Activated B cell treated with CpG ODN at 0.5 μM for 24 hours (primary cell): ENCODE measurements at places on chromosomes 4 and X.

GRCh38 chrX:11952176-11952720, 186.0 kb upstream of the FRMPD4 start:
- no peaks in the 10 kb centered on the region for H3K4me1 ChIP-seq
- H3K36me3 ChIP-seq = no peaks in the 10 kb centered on the region
- no peak overlapping the region for H3K4me3 ChIP-seq
- H3K27me3 ChIP-seq = peaks cover 8% of the 10 kb centered on the region
- DNase-seq = no peak

DNA sequence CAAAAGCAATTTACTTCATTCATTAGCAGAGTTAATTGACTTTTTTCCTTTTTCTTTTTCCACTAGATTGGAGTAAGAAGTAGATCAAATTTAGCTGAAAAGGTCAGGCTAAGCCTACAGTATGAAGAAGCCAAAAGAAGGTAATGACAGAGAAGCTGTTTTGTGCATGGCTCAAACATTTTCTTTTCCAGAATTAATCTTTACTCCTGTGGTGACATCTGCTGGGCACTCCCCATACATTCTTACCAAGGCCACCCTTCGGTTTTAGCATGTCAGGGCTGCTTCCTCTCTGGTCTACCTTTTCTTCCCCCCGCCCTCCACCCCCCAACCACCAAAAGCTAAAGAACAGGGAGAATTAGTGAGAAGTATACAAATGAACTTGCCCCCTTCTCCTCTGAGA, 70.2 kb downstream of the CLDN22 start:
- no peak overlapping the region for H3K27ac ChIP-seq
- H3K4me3 ChIP-seq = no peak overlapping the region
- H3K36me3 ChIP-seq = no peaks in the 10 kb centered on the region
- H3K4me1 ChIP-seq = no peaks in the 10 kb centered on the region

- no peak overlapping the region for H3K4me3 ChIP-seq
- H3K4me1 ChIP-seq = no peaks in the 10 kb centered on the region
- H3K27ac ChIP-seq = no peak overlapping the region
- H3K27me3 ChIP-seq = no peaks in the 10 kb centered on the region
- no peak for DNase-seq
Observed at GRCh38 chr4:25178838-25179261, 18.6 kb upstream of the SEPSECS start.

- no peaks in the 10 kb centered on the region for H3K36me3 ChIP-seq
- H3K4me3 ChIP-seq = peak overlapping the region; percentile 75
- H3K27me3 ChIP-seq = peaks cover 60% of the 10 kb centered on the region
- peaks cover 16% of the 10 kb centered on the region for H3K4me1 ChIP-seq
- no peak overlapping the region for H3K27ac ChIP-seq
- DNase-seq = peak; percentile 16
Observed at GRCh38 chr4:76689145-76689817, 208.7 kb downstream of the SOWAHB start.

- DNase-seq = no peak
- peaks cover 29% of the 10 kb centered on the region for H3K4me1 ChIP-seq
- no peaks in the 10 kb centered on the region for H3K27me3 ChIP-seq
- H3K4me3 ChIP-seq = no peak overlapping the region
Observed at GRCh38 chrX:155068165-155068564, 2.8 kb downstream of the CMC4 start.

DNA sequence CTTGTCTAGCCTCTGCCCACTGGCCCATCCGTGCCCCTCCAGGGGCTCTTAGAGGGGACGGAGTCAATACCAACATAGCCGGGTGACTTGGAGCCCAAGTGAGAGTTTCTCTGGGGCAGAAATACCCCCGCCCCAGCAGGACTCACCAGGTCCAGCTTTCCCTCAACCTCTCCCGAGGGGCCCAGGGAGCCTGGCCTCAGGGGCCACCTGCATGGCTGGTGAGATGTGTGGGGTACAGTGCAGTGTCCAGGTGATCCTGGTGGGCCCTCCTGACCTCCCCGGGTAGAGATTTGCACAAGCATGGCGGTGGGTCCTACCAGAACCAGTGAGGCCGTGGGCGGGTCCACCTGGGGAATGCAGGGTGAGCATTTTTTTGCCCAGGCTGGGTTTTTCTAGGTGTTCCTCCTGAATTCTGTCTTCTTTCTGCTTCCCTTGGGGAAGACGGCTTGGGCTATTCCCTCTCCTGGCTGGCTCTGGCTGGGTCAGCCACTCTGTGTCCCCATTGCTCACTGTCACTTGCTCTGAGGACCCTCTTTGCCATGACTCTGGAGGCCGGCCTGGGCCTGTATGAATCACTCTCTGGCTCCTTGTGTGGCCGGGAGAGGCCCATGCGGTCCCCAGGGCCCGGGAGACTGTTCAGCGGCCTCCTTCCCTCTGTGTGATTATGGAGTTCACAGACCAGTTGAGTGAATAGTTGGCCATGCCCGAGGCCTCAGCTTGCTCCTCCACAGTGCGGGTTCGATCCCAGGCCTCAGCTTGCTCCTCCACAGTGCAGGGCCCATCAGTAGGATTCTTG, 71.0 kb upstream of the NKX1-1 start:
- H3K4me3 ChIP-seq = no peak overlapping the region
- H3K36me3 ChIP-seq = no peaks in the 10 kb centered on the region
- no peak overlapping the region for H3K27ac ChIP-seq

- H3K4me3 ChIP-seq = no peak overlapping the region
- no peaks in the 10 kb centered on the region for H3K36me3 ChIP-seq
- H3K27me3 ChIP-seq = no peaks in the 10 kb centered on the region
- no peak for DNase-seq
Observed at GRCh38 chr4:83917572-83917971, 381.7 kb downstream of the GPAT3 start.

DNA sequence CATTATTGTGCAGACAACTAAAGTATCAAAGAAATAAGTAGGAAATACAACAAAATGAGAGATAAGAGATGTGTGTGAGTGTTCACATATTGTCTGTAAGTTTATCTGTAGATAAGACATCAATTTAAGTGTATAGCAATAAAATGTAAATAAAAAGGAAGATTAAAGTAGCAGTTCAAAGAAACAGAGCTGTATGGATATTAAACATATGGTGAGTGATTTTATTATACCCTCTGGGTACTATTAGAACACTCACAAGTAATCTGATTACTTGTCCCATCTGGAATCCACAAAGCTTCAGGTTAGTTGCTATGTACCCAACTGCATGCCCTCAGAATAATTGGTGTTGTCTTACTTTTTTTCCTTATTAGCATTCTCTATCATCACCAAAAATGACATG, 747.9 kb upstream of the ADGRL3 start:
- H3K27ac ChIP-seq = no peak overlapping the region
- no peak overlapping the region for H3K4me3 ChIP-seq
- H3K4me1 ChIP-seq = no peaks in the 10 kb centered on the region
- H3K27me3 ChIP-seq = no peaks in the 10 kb centered on the region

- no peaks in the 10 kb centered on the region for H3K4me1 ChIP-seq
- H3K4me3 ChIP-seq = no peak overlapping the region
- DNase-seq = no peak
- no peaks in the 10 kb centered on the region for H3K27me3 ChIP-seq
Observed at GRCh38 chr4:72761368-72762038, 192.5 kb upstream of the ADAMTS3 start.

GRCh38 chrX:63765712-63766111, 19.3 kb downstream of the ARHGEF9 start:
- H3K27ac ChIP-seq = no peak overlapping the region
- H3K36me3 ChIP-seq = no peaks in the 10 kb centered on the region
- H3K4me1 ChIP-seq = peaks cover 9% of the 10 kb centered on the region
- DNase-seq = no peak
- H3K4me3 ChIP-seq = no peak overlapping the region
- H3K27me3 ChIP-seq = no peaks in the 10 kb centered on the region

DNA sequence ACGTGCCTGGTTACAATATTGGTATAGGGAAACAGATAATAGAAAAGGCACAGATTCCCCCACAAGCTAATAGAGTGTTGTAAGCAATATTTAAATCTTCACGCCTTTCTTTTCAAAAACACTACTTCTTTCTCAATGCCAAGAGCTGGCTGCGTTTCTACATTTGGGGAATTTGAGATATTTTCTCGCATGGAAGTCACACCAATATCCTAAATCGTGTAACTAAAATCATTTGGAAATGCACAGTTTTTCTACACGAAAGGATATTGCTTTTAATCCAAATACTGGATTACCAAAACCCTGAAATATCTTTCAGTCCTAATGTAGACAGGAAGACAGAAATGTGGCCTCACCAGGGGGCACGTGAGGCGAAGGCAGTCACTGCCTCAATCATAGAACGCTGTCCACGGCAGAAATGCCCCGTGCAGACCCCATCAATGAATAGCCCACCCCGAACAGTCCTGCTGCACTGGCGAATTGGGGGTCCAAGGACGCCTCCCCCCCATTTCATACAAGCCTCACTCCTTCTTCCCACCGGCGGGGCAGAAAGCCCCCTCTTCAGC, 106.6 kb downstream of the NSUN7 start:
- H3K4me1 ChIP-seq = peaks cover 29% of the 10 kb centered on the region
- H3K27ac ChIP-seq = peak overlapping the region; percentile 21
- peak overlapping the region; percentile 84 for H3K4me3 ChIP-seq
- DNase-seq = no peak

GRCh38 chr4:183996868-183997267, 91.8 kb downstream of the STOX2 start:
- H3K4me3 ChIP-seq = no peak overlapping the region
- no peaks in the 10 kb centered on the region for H3K4me1 ChIP-seq
- H3K27ac ChIP-seq = no peak overlapping the region
- no peak for DNase-seq
- H3K27me3 ChIP-seq = peaks cover 7% of the 10 kb centered on the region

DNA sequence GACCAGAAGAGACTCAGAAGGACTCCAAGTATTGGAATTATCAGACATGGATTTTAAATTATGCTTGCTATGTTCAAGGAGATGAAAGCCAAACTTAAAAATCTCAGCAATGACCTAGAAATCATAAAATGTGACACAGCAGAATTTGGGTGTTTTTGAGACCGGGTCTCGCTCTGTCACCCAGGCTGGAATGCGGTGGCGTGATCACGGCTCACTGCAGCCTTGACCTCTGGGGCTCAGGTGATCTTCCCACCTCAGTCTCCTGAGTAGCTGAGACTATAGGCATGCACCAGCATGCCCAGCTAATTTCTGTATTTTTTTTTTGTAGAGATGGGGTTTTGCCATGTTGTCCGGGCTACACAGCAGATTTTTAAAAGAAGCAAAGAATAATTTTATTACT, 12.7 kb downstream of the TAB3 start:
- H3K36me3 ChIP-seq = peaks cover 3% of the 10 kb centered on the region
- peaks cover 22% of the 10 kb centered on the region for H3K4me1 ChIP-seq
- H3K27ac ChIP-seq = no peak overlapping the region
- H3K27me3 ChIP-seq = no peaks in the 10 kb centered on the region
- no peak overlapping the region for H3K4me3 ChIP-seq

GRCh38 chr4:38065176-38065575, 105.0 kb downstream of the PTTG2 start:
- no peak overlapping the region for H3K27ac ChIP-seq
- DNase-seq = no peak
- no peak overlapping the region for H3K4me3 ChIP-seq
- H3K36me3 ChIP-seq = peaks cover 58% of the 10 kb centered on the region
- H3K4me1 ChIP-seq = peaks cover 17% of the 10 kb centered on the region
- no peaks in the 10 kb centered on the region for H3K27me3 ChIP-seq

DNA sequence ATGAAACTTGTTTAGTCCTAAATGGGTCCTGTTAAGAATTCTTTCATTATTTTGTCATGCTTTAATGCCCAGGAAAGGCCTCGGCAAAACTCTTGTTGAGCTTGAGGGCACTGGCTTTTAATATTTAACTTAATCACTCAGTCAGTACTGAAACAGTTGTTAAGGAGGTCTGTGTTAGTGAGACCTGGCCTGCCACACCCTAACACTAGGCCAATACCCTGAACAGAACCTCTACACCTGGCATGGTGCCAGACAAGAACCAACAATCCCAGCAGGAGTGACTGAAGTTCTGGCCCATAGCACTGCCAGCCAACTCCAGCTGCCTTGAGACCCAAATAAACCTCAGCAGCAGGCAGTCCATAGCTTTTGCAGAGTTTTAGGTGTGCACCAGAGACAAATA, 85.7 kb upstream of the ITM2A start:
- no peak overlapping the region for H3K4me3 ChIP-seq
- no peak overlapping the region for H3K27ac ChIP-seq
- no peaks in the 10 kb centered on the region for H3K27me3 ChIP-seq
- H3K4me1 ChIP-seq = peaks cover 2% of the 10 kb centered on the region

DNA sequence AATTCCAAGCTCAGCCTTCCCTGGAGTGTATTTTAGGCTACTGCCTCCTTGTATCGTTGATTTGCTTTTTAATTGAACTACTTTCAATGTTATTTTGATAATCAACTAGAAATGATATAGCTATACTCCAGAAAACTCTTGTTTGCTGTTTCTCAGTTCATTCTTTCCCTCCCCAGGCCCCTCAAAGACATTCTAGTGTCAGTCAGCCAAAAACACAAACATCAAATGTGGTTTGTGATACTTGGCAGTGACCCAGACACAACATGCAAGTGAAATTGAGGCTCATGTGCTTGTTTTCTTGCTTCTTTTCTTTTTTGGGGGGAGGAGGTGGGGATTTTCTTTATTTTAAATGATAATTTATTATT, 7.6 kb downstream of the FAT4 start:
- no peak overlapping the region for H3K27ac ChIP-seq
- H3K4me1 ChIP-seq = peaks cover 7% of the 10 kb centered on the region
- no peaks in the 10 kb centered on the region for H3K36me3 ChIP-seq
- no peak overlapping the region for H3K4me3 ChIP-seq
- no peak for DNase-seq

DNA sequence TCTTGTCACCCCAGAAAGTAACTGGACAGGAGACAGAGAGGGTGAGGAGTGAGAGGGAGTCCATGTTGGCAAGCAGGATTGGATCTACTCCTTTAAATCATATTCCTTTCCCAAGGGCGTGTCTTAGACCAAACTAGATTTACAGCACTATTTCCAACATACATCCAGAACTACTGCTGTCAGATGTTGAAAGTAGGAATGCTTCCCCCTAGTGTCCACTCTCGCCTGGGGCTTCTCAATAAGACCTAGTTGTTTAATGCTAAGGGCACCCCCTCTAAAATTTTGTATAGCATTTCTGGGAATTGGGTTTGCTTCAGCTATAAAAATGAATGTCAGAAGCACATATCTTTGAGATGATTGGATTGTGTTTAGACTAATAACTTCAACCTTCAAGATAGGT, 13.3 kb downstream of the OFD1 start:
- peak overlapping the region; percentile 72 for H3K27ac ChIP-seq
- H3K4me1 ChIP-seq = peaks cover 48% of the 10 kb centered on the region
- DNase-seq = no peak
- H3K27me3 ChIP-seq = no peaks in the 10 kb centered on the region
- H3K4me3 ChIP-seq = no peak overlapping the region
- H3K36me3 ChIP-seq = peaks cover 56% of the 10 kb centered on the region

GRCh38 chr4:51885363-51885762, 42.4 kb downstream of the DCUN1D4 start:
- peaks cover 40% of the 10 kb centered on the region for H3K36me3 ChIP-seq
- DNase-seq = no peak
- H3K27ac ChIP-seq = no peak overlapping the region
- H3K4me1 ChIP-seq = no peaks in the 10 kb centered on the region

DNA sequence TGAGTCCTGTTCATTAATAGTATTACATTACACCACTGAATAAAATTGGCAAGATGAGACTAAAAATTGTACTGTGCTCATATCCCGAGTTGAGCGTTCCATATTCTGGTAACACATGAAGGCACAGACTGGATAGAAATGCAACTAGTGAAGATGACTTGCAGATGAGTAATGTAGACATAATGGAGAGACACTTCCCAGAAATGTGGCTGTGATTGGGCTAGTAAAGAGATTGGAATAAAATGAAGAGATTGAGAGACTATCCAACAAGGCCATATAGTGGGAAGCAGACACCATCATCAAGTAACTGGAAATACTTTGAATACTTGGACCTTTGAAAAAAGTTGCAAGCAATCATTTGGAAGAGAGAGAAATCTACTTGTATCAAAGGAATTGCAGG, 77.3 kb downstream of the DCAF8L1 start:
- no peak for DNase-seq
- H3K27ac ChIP-seq = no peak overlapping the region
- H3K27me3 ChIP-seq = no peaks in the 10 kb centered on the region
- H3K4me3 ChIP-seq = no peak overlapping the region
- H3K4me1 ChIP-seq = no peaks in the 10 kb centered on the region
- no peaks in the 10 kb centered on the region for H3K36me3 ChIP-seq
